NCI-H526 treated with DMSO at 0.1 percent for 48 hours (cell line): ENCODE measurements at places on chromosomes 12 and 14.

GRCh38 chr12:104730763-104731162 is 227.3 kb downstream of the SLC41A2 start:
- DNase-seq = no peak

GRCh38 chr12:12379831-12380730 is 23.2 kb downstream of the BORCS5 start:
- DNase-seq = no peak

GRCh38 chr12:49929581-49929980 is 21.0 kb upstream of the AQP2 start:
- DNase-seq = no peak

- DNase-seq = no peak
Observed at GRCh38 chr14:87874676-87875075, 118.3 kb downstream of the GALC start.

- DNase-seq = no peak
Observed at GRCh38 chr14:76203086-76204001, 51.6 kb downstream of the GPATCH2L start.

DNA sequence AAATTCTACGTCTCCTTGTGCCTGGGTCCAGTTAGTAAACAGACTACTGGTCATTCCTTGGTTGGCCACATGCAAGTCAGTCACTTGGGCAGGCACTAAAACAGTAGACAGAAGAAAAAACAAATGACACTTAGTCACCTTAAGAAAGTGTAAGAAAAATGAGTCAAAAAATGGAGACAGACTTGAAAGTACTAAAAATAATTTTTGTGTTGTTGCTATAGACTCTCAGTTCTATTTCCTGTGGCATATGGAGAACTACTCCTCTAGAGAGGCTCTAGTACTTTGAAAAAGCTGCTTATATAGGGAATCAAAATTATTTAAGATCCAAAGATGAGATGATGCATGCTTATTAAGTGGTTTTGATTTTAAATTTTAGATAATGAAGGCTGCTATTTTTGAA is 56.0 kb downstream of the PTPRB start:
- no peak for DNase-seq

DNA sequence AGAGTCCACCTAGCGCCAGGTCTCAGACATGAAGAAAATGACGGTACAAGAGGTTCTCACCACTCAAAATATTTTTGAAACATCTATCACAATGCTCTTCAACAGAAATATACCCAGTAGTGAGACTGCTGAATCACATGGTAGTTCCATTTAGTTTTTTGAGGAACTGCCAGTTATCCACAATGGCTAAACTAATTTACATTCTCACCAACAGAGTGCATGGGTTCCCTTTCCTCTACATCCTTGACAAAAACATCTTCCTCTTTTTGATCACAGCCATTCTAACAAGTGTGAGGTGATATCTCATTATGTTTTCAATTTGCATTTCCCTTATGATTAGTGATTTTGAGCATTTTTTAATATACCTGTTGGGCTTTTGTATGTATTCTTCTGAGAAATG is 5.7 kb upstream of the GPR65 start:
- no peak for DNase-seq

GRCh38 chr14:72851635-72852034 is 42.3 kb downstream of the DPF3 start:
- no peak for DNase-seq

- no peak for DNase-seq
Observed at GRCh38 chr14:93734086-93734822, 54.0 kb downstream of the PRIMA1 start.

DNA sequence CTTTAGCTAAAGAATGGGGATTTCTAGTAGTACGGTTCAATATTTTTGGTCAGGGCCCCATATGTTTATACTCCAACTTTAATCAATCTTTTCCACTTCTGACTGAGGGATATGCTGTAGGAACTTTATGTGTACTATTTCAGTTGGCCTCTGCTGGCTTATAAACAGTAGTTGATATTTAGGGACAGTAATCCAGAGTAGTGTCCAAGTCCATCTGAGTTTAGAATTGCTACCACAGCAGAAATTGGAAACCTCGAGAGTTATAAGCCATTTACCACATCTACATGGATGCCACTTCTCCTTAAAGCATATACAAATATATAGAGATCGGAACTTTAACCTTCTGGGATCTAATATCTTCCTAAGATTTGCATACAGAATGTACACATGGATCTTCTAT is 11.6 kb downstream of the LPCAT3 start:
- DNase-seq = no peak
